ENCODE measurements at places on chromosomes 3 and 15.

DNA sequence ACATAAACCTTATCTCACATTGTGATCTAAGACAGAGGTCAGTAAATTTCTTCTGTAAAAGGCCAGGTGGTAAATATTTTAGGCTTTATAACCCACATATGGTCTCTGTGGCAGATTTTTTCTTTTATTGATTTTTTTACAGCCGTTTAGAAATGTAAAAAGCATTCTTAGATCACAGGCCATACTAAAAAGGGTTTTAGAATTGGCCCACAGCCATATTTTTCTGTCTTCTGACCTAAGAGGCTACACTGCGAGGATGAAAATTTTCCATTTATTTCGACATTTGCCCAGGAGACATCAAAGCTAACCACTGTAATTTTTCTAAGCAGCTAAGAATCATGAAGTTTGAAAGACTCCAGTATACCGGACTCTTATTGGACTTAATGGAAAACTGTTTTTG is 377.2 kb upstream of the SGO1 start:
- no peak for DNase-seq

- no peak for DNase-seq
Measured at GRCh38 chr3:130433306-130433705, 83.7 kb upstream of the COL6A6 start.

DNA sequence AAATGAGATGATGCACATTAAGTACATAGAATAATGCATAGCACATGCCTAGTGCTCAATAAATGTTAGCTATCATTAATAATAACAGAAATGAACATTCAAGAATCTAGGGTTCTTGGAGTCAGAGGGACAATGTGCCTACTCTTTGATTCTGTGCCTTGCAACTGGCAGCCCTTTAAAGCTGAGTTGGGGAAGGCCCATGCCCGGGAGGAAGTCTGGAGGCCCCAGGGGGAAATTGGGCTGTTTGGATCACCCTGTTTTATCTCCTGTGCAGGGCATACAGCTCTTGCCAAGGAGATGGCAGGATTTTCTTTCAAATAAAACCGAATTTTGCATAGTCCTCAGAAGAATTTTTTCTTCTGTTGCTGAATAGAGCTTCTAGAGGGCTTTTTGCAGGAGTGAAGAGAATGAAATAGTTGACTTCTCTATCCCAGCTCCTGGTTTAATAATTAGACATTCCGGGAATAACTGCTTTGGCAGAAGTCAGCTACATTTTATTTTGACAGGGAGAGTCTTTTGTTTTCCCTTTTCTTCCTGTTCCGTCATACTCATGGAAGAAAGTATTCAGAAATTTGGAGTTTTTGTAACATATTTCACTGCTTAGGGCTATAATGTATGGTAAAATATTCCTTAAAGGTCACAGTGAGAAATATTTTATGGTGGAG is 18.0 kb upstream of the KCNAB1 start:
- DNase-seq: no peak

DNA sequence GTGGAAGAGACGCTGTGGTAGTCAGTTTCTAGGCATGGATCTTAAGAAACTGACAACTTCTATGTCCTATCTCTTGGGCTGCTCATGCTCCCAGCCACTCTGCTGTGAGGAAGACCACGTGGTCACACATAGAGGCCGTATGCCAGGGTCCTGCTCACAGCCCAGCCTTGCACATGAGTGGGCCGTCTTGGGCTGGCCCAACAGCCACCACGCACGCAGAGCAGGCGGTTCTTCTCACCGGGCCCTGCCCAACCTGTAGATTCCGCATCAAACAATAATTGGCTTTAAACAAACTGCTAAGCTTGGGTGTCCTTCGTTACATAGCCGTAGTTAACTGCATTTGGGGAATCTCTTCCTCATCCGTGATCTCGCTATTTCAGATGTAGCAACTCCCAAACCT is 26.0 kb downstream of the SLC41A3 start:
- DNase-seq: no peak

DNA sequence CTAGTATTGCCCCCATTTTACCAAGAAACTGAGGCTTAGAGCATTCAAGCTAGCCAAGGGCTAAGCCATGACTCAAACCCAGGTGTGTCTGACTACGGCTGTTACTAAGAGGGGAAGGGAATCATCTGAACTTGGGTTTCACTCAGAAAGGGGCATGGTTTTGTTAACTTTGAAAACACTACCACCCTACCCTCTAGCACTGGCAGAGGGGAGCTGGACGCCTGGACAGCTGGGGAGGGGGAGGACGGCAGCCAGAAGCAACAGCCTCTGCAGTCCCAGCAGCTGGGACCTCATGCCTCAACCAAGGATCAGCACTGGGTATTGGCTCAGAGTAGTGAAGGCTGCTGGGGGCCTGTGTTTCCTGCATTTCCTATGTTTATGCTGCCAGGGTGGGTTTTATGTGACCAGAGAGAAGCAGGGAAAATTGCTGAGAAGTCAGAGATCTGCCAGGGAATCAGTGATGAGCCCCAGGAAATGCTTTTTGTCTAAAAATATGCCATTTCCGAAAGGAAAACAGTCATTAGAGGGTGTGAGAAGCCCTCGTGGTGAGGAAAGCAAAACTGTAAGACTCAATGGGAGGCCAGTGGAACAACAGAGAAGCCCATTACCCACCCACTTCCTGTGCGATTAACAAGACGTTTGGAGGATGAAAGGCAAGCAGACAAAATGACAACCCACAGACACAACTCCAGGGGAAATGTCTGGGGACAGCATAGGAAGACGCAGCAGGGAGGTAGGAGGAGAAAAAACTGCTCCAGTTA is 41.2 kb downstream of the LIPC start:
- no peak for DNase-seq

- DNase-seq: no peak
Measured at GRCh38 chr3:88117683-88118082, 32.1 kb upstream of the C3orf38 start.

GRCh38 chr3:135491491-135492205 is 473.9 kb upstream of the PPP2R3A start:
- DNase-seq: no peak

DNA sequence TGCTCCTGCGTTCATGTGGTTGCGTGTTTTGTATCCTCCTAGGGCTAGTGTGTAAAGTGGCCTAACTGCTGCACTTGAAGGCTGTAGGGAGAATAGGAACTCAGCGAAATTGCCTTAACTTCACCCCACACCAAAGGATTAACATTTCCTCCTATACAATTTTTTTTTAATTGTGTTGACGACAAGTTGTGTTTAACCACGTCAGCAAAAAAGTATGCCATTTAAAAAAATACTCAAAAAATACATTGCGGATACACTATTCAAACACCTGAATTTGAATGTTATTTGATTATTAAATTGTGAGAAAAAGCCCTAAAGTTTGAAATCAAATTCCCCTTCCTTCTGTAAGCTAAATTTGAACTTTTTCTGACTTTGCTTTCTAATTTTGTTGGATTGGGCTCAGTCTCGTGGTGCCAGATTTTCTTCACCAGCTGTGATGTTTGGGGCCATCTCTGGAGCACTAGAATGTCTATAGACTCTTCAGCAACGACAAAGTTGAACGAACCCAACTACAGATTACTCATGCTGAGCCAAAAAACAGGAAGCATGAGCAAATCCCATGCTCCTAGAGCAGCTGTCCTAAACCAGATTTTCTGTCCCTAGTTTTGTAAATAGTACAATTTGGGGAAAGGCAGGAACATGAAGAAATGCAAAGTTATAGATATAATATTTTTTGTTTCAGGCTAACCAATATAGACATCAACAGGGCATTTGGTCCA is 8.1 kb upstream of the SLC9A9 start:
- DNase-seq: no peak

DNA sequence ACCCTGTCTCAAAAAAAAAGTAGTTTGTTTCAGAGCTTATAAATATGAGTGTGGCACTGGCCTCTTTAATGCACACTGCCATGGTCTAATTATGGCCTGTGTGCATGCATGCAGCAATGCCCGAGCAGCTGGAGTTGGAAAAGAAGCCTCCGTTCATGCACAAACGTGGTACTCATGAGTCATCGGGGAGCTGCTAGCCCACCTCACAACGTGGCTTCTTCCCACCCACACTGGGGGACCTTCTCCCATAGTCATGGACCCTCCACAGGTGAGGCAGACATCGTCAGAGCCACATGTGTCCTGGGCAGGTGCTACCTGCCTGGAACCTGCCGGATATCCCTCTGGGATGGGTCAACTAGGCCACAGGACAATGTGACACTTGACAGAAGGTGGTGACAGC is 66.7 kb downstream of the ATP10A start:
- DNase-seq: no peak

- no peak for DNase-seq
Measured at GRCh38 chr3:147361454-147362420, 44.6 kb downstream of the ZIC4 start.

DNA sequence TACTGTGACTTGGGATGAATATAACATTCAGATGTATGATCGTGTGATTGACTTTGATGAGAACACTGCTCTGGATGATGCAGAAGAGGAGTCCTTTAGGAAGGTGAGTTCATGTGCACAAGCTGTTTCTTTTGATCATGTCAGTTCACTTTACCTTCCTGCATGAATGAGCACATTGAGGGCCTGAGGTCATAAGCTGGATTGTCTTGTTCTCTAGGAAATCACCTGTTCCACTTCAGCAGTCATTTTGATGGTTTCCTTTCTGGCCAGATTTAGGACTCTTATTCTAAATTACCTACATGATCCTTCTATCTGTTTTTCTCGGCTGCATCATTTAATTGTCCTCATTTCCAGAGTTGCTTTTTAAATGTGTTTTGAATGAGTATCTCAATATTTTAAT is 4.1 kb downstream of the RCN2 start:
- DNase-seq: no peak

- no peak for DNase-seq
Measured at GRCh38 chr15:47788685-47789084, 71.4 kb downstream of the SEMA6D start.

DNA sequence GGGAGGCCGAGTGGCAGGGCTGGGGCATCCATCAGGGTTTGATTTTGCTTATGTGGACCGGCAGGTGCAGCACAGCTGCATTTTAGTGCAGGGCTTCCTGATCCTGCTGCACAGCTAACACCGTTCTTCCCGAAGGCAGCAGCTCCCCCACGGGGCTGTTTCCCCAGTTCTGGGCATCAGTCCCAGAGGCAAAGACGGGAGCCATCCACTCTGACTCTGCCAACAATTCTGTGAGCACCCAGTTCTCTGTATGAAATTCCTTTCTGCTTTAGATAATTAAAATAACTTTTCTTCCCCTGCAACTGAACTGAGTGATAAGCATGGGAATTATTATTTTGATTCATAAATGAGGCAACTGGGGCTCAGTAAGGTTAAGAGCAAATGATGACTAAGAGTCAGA is 262.9 kb upstream of the ATP10A start:
- DNase-seq: no peak

GRCh38 chr3:40173227-40173721 is 136.2 kb upstream of the EIF1B start:
- DNase-seq: no peak

DNA sequence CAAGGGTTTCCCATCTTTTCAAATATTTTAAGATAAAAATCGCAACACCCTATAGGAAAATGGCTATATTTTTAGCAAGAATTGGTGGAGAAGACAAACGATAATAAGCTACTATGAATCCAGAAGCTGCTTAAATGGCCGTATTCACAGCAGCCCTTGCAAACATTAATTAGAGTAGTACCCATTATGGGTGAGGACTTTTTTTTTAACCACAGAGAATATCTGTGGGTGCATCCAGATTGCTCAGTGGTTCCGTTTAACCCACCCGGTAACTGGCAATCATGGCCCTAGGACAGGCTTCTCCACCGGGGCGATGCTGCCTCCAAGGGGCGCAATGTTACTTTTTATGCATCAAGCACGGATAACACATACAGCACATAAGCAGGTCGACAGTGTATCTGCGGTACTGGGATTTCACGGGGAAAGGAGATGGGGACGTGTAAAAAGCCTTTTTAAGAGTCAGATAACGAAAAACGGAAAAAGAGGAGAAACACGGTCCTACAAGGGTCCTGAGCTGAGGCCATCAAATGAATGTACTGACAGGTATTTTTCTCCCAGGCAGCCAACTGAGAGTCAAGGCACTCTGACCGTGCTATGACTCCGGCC is 968 bp upstream of the TMEM266 start:
- DNase-seq: peak; percentile 15

All from neuronal stem cell (in vitro differentiated cells).